ENCODE measurements at places on chromosomes 1 and 21.

GRCh38 chr1:59570524-59570923 lies 244.2 kb upstream of the HOOK1 start:
- no peak for DNase-seq

DNA sequence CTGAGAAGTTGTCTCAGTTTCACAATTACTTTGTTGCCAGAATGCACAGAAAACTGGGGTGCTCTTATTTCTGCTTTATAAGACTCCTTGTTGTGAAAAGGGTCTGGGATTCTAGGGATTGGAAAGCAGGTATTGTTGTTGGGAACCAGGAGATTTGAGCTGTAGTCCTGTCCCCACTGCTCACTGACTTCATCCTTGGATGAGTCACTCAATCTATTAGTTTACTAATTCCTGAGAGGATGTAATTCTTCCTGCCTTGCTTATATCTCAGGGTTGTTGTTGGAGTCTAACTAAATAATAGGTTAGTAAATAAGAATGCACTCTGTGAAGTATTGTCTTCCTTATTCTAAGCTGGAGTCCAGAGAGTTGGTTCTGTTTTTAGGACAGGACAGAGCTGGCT lies 172.5 kb upstream of the GALNT2 start:
- no peak for DNase-seq

GRCh38 chr1:28172713-28173150 lies 3.8 kb downstream of the PTAFR start:
- no peak for DNase-seq

GRCh38 chr1:48285525-48285924 lies 63.0 kb downstream of the SLC5A9 start:
- DNase-seq: no peak

DNA sequence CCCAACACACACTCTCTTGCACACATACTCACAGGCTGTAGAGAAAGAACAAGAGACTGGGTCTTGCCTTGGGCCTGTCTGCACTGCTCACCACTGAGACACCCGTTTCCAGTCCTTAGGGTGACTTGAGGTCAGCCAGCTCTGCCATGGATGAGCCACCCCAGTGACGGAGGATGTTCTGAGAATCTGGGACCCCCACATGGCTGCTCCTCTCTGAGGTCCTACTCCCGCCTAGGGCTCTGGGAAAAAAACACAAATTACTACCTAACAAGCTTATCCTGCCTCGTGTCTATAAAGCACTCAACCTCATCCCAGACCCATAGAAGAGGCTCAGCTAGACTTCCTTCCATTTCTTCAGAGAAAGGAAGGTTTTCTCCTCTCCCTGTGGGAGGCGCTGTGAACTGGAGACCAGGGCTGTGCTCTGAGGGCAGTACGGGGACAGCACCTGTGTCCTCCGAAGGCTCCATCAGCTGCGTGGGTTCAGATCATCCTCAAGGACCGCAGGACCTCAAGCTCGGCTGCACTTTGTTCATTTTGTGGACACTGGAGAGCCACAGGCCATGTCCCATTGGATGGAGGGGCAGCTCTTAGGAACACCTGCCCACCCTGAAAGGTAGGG lies 4.3 kb upstream of the CLEC20A start:
- no peak for DNase-seq

- DNase-seq: no peak
Observed at GRCh38 chr1:63633281-63633680, 40.1 kb downstream of the PGM1 start.

DNA sequence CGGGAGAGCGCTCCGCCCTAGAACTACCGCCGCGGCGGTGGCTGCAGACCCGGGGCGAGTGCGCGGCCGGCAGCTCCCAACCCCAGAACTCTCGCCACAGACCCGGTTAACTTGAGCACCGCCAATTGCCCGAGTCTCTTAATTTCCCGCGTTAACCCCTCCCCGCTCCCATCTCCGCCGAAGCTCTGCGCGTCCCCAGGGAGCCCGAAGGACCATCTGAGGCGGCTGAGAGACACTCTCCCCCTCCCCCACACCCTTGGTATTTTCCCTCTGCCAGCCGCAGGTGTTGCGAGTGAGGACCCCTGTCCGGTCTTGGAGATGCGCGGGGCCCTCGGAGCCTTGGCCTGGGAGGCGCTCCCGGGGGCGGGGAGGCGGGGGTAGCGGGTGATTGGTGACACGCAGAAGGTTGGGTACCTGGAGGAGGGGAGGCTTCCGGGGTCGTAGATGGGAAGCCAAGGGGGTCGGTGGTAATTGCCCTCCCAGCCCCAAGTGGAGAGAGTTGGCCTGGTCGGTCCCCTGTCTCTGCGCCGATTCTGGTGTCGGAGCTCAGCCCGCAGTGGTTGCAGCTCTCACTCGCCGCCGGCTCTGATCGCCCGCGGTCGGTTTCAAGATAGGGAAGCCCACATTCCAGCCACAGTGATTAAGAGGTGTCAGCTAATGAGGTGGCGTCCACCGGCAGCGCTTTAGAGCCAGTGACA lies 858 bp upstream of the SUSD4 start:
- DNase-seq: no peak

DNA sequence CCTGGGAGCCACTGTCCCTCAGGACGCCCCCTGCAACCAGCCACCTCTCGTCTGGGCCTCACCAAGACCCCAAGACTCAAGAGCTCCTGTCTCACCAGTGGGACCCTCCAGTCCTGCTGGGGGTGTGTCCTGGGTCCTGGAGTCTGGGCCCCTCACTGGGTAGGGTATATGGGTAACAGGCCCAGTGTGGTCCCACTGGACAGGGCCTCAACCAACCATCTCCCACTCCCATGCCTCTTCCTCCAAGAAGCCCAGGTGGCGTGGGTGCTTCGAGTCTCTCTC lies 725 bp upstream of the VWA1 start:
- no peak for DNase-seq

DNA sequence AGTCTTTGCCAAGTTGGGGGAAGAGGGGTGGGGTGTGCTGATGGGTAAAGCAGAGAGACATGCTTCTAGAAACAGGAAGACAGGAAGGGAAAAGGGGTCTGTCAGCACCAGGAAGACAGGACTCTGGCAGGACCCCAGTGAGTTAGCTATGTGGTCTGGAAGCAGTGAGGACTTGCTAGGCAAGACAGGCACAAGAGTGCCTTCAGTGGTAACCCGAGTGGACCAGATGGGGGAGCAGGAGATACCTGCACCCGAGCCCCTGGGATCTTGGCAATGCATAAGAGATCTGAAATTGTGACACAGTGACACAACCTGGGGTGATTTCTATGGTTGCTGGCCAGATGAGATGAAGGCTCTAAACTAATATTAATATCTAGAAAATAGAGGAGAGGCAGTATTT lies 7.0 kb downstream of the TLR5 start:
- DNase-seq: no peak

GRCh38 chr1:111976332-111976731 lies 13.1 kb downstream of the KCND3 start:
- DNase-seq: no peak

- no peak for DNase-seq
Observed at GRCh38 chr1:38964140-38964548, 22.5 kb upstream of the RHBDL2 start.

DNA sequence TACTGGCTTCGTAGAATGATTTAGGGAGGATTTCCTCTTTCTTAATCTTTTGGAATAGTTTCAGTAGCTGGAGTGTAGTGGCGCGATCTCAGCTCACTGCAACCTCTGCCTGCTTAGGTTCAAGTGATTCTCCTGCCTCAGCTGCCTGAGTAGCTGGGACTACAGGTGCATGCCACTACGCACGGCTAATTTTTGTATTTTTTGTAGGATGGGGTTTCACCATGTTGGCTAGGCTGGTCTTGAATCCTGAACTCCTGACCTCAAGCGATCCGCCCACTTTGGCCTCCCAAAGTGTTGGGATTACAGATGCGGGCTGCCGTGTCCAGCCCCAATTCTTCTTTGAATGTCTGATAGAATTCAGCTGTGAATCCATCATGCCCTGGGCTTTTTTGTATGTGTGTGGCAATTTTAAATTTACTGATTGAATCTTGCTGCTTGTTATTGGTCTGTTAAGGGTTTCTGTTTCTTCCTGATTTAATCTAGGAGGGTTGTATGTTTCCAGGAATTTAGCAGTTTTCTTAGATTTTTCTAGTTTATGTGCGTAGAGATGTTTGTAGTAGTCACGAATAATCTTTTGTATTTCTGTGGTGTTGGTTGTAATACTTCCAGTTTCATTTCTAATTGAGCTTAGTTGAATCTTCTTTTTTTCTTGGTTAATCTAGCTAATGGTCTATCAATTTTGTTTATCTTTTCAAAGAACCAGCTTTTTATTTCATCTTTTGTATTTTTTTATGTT lies 15.3 kb downstream of the MAN1C1 start:
- no peak for DNase-seq

DNA sequence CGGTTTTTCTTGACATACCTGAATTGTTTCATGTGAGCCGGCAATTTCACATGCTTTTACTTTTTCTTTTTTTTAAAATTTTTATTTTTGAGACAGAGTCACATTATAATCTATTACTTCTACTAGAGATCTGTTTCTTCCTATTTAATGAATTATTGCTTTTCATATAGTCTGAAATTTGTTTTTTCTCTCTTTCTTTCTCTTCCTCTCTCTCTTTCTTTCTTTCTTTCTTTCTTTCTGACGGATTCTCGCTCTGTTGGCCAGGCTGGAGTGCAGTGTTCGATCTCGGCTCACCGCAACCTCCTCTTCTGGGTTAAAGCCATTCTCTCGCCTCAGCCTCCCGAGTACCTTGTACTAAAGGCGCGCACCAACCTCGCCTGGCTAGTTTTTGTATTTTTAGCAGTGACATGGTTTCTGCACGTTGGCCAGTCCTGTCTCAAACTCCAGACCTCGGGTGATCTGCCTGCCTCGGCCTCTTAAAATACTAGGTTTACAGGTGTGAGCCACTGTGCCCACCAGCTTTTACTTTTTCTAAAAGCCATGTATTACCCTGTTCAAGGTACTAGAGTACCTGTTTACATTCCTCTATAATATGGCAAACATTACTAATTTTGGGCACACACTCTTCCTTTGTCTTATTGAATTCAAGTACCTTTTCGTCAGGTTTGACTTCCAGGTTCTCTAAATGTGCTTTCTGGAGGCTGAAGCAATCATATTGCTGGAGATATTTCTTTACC lies 86.5 kb upstream of the RHOU start:
- no peak for DNase-seq

- DNase-seq: no peak
Observed at GRCh38 chr1:111052246-111052645, 87.6 kb downstream of the DRAM2 start.

GRCh38 chr1:172480431-172480830 lies 36.6 kb upstream of the PIGC start:
- DNase-seq: no peak

DNA sequence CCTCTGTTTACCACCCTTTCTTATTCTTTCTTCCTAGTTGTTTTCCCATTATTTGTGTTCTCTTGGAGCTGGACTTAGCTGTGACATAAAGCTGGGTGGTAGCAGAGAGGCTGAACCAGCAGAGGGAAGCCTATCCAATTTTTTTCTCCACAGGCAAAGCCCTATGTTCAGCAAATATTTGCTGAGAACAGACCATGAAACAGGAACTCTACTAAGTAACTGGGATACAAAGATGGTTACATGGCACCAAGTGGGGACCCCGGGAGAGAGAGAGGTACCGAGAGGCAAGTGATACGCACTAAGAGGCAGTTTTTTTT lies 6.6 kb downstream of the CFAP141 start:
- DNase-seq: no peak

- DNase-seq: no peak
Observed at GRCh38 chr1:207181847-207182246, 77.8 kb downstream of the C4BPA start.

DNA sequence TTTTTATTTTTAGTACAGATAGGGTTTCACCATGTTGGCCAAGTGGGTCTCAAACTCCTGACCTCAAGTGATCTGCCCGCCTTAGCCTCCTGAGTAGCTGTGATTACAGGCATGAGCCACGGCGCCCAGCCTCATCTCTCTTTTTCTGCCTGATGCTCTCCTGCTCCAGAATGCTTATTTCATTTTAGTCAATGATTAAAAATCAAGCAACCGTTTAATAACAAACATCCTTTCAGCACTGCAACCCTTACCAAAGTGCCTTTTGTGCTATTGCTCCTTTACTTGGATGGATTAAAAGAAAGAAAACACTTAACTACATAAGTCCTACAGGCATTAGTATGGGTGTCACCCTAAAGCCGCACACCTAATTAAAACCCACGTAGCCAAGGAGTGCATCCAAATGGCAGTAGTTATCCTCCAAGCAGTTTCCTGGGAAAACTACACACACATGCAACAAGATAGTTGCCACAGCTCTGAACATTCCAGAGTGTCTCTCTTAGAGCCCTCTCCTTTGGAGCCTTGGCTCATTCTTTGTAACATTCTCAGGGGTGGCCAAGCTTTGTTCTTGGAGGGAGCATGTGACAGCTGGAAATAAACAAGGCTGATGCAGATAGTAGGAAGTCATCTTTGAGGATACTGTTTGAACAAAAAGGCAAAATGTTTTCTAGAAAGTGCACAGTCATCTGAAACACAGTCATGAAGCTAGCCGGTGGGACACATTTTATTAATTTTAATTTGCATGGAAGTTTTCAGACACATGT lies 51.2 kb downstream of the KCNJ15 start:
- no peak for DNase-seq

DNA sequence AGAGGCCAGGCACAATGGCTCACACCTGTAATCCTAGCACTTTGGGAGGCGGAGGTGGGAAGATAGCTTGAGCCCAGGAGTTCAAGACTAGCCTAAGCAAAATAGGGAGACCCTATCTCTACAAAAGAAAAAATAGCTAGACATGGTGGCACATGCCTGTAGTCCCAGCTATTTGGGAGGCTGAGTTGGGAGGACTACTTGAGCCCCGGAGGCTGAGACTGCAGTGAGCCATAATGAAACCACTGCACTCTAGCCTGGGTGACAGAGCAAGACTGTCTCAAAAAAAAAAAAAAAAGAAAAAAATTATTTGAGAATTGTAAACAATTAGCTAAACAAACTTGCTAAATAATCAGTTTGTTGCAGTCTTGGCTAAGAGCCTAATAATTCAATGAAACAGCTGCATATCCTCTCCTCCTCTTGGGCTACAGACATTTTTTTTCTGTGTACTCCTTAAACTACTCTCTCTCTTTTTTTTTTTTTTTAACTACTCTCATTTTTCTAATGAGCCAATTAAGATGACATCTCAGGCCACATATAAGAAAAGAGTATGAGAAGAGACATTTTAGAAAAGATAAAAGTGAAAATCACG lies 10.5 kb upstream of the DNAJB4 start:
- no peak for DNase-seq

- no peak for DNase-seq
Observed at GRCh38 chr1:184061396-184062003, 10.0 kb downstream of the TSEN15 start.

DNA sequence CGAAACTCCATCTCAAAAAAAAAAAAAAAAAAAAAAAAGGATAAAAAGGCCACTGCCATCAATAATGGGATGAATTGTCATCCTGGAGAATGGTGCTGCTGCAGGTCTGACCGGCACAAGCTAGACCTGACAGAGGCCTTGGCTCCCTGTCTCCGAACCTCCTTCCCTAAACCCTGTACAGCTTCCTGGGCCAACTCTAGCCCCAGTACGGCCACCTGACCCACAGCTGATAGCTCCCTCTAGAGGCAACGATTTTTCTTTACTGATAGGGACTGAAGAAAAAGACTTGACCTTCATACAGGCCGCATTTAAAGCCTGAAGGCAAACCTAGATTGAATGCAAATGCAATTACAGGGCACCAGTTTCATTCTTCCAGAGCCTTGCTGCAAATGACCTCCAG lies 30.7 kb downstream of the NOL9 start:
- no peak for DNase-seq
